BJ (cell line): ENCODE measurements at places on chromosomes 13 and 19.

DNA sequence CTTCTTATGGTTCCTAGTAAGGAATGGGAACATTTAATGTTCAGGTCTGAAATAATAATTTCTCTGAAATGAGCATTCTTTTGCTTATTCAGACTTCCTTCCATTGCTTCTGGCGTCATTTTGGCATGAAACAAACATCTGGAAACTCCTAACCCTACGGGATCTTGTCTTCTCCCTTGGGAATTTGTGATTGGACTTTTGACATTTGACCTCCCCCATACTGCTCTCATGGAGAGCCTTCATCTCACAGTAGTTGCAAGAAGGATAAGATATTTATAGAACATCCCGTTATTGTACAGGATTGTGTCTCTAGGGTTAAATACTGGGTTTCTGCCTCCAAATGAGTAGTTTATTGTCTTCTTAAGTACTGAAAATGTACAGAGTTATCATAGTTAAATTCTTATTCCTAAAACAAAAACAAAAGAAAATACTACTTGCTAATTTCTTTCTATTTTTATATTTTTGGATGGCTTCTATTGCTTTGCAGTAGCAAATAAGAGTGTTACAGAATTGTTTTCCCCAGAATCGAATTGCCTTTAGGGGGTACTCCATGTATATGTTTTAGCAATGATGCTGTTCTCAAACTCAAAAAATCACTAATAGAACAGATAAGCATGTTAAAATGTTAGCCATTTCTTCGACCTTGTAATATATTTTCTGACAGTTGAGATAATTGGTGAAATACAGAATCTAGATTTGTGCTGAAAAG, 366.8 kb downstream of the DLEU7 start:
- DNase-seq, result no peak

- no peak for DNase-seq
These were observed 248.1 kb downstream of the EFNB2 start for GRCh38 chr13:106287351-106287750.

DNA sequence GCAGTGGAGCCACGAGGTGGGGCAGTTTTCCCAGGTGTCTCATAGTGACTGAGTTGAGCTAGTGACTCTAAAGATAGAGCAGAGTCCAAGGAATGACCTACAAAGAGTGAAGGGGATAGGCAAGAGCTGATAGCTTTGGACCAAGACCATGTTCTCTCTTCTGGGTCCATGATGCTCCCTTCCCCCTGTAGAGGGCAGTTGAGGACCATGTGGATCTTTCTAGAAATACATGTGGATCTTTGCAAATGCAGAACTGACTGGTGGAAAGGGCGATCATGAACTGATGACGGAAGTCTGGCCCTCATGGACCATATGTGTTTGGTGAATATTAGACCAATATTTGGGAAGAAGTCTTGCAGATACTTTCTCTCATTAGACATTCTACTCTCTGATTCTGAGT, 6.9 kb downstream of the PSG1 start:
- DNase-seq, result no peak

DNA sequence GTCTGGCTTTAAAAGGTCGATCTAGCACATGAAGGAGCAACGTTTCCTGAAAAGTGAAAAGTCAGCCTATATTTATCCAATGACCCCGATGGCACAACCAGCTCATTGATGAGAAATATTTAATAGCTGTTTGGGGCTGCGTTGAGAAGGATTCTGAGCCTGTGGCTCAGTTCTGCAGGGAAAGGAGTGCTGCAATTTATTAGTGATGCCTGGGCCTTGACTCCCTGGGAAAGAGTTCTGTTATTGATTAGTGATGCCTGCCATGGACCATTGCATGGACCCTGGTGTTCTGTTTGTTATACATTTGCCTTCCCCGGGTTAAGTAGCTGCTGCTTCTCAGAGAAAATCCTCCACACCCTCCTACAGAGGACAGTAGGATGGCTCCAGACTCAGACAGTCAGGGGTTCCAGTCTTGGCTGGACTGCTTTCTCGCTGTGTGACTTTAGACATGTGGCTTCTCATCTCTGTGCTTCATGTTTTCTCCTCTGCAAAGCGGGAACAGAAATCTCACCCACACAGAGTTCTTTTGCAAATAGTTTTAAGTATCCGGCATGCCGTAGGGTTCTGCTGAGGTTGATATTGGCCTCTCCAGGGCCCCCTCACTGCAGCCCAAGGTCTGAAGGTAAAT, 17.7 kb upstream of the PTPRS start:
- DNase-seq, result no peak

GRCh38 chr19:38196948-38197656, 26.9 kb downstream of the DPF1 start:
- no peak for DNase-seq

DNA sequence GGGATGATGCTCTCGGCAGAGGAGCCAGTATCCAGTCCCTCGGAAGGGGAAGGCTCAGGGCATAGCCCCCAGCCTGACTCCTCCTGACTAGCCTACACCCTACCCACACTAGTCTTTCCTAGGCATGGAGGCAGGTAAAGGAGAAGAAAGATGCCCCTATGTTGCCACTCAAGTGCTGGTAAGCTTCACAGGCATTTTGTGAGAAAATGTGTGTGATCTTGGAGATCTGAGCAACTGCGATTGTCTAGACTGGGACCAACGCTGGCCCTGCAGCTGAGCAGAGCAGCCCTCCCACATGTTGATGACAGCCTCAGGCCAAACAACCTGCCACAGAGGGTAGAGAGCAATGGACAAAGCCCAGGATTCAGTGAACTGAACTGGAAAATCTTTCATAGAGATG, 11.7 kb upstream of the ATP12A start:
- DNase-seq, result no peak

DNA sequence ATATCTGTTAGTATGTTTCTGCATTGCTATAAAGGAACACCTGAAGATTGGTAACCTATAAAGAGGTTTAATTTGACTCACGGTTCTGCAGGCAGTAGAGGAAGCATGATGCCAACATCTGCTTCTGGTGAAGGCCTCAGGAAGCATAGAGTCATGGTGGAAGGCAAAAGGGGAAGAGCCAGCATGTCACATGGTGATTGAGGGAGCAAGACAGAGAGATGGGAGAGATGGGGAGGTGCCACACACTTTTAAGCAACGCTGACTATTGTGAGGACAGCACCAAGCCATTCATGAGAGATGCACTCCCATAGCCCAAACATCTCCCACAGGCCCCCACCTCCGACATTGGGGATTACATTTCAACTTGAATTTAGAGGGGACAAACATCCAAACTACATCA, 32.8 kb downstream of the COG6 start:
- DNase-seq, result no peak

GRCh38 chr19:29576761-29577648, 29.1 kb upstream of the POP4 start:
- DNase-seq, result no peak

- no peak for DNase-seq
These were observed 102.8 kb downstream of the STARD13 start for GRCh38 chr13:33182729-33183128.

- no peak for DNase-seq
These were observed 13.3 kb downstream of the PALM3 start for GRCh38 chr19:14048443-14049153.

DNA sequence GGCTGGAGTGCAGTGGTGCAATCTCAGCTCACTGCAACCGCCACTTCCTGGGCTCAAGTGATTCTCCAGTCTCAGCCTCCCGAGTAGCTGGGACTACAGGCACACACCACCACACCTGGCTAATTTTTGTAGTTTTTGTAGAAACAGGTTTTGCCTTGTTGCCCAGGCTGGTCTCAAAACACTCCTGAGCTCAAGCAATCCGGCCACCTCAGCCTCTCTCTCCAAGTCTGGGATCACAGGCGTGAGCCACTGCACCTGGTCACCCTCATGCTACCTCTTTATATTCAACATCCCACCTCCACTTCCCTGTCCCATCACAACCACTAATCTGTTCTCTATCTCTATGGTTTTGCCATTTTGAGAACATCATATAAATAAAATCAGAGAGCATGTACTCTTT, 155.7 kb downstream of the PTPRS start:
- DNase-seq, result no peak

- no peak for DNase-seq
These were observed 281.8 kb upstream of the ZNF507 start for GRCh38 chr19:32063601-32064000.

DNA sequence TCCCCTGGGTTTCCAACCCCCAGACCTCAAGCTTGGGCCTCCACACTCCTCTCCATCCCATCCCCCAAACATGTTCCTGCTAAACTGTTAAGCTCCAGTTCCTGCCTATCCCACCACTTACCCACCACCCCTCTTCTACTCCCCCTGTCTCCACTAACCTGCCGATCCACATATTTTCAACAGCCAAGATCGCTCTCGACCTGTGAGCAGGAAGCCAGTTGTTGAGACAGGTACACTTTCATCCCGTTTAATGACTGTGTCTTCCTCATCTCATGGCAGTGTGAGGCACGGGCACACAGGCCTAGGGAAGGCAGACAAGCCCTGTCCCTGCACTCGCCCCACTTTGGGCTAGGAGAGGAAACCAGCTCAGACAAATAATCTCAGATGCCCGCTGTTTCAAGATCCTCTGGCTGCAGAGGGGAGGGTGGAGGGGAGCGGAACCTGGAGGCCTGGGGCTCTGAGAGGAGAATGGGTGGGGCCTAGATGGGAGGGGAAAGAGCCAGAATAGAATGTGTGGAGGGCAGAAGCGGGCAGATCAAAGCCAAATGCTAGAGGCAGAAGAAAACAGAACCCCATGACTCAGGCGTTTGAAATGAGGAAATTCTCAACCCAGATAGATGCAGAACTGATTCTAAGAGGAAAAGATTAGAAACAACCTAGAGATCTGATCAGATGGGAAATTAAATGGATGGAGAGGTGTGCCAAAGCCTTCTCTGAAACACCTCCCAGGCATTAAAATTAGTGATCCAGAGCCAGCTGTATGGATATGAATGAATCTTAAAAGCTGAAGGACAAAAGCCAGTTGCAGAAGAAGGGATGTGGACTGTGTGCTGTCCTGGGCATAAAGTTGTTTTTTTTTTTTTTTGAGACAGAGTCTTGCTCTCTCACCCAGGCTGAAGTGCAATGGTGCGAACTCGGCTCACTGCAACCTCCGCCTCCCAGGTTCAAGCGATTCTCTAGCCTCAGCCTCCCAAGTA, 16.9 kb upstream of the CYP2S1 start:
- DNase-seq, result peak; percentile 38

GRCh38 chr19:42115219-42115618, 17.0 kb downstream of the POU2F2 start:
- DNase-seq, result no peak

DNA sequence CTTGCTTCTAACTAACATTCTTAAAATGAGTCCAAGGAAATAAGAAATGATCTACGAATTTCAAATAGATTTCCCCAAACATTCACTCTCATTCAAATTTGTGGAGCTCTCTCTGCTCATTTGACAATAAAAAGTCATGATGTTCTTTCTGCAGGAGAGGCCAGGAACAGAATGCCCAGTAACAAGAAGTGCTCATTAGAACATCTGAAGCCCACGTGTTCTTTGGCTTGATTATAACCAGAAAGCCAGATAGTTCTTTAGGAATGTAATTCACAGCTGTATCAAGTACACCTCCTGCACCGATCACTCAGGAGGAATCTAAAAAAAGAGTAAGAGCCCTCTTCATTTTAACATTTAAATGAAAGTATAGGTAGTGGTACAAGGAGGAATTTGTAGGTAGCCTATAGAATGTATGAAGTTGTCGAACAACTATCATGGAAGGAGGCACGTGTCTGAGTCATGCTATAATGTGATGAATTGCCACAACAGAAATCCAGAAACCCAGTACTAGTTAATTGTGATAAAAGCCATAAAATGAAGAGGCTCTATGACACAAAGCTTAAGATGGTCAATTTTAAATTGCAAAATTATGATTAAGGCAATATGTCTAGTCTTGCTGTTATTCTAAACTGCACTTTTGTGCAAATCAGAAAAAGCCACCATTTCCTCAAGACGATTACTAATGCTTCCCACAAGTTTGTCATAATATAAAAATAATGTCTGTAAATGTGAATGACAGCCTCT, 12.8 kb downstream of the MEDAG start:
- no peak for DNase-seq

DNA sequence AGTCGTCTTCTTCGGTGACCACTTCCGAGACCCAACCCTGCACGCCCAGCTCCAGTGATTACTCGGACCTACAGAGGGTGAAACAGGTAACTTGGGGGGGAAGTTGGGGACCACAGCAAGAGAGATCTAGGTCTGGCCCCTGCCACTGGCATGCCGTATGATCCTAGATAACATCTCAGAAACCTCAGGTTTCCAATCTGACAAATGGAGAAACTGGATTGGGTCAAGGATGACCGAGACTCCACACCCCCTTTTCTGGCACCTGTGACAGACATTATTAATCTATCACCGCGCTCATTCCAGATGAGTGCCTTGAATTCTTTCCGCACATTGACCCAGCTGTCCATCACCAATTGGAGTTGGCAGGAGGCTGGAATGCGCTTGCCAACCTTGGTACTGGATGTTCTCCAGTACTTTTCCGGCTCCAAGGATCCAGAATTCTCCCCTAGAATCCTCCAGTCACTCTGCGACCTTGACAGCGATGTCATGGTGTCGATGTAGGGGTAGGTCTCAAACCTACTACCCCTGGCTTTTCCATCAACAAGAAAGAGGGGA, 17.4 kb downstream of the VASP start:
- DNase-seq, result no peak

GRCh38 chr13:24011266-24011665, 114.0 kb upstream of the C1QTNF9B start:
- DNase-seq, result no peak

DNA sequence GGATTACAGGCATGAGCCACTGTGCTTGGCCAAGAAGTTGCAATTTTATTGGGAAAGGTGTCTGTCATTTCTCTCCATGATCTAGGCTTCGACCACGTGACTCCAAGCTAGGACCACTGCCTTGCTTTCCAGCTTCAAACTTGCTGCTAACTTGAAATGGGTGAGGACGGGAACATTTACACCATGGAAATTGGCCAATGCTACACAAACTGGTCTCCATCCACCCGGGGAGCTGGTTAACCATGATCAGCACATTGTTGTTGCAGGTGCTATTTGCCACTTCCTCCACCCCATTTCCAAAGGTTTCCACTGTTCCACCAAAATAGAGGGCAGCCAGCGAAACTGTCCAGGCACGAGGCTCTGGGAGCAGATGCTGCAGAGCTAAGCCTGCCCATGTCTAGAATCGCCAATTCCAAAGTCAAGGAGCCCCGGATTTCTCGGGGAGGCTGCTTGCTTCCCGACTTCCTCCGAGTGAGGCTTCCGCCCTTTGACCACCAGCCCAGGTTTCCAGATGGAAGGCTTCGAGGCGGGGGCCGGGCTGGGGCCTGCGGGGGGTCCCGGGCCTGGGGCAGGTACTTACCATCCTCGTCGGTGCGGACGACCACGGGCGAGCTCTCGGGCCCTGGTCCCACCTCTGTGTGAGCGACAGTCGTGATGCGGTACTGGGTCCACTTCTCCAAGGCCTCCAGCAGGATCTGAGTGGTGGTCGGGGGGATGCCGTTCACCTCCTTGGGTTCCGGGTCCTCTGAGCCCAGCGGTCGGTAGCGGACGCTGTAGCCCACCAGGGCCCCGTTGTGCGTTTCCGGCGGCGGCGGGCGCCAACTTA, 109.7 kb downstream of the PTPRS start:
- DNase-seq, result no peak
